ENCODE measurements at places on chromosomes 3 and 15. TPM values are rescaled to one million over a fixed set of nuclear protein-coding genes. Genes with fewer than 3 reads are reported as not detected.

GRCh38 chr15:87631775-87632174 lies 624.8 kb downstream of the NTRK3 start:
- no peak for DNase-seq

DNA sequence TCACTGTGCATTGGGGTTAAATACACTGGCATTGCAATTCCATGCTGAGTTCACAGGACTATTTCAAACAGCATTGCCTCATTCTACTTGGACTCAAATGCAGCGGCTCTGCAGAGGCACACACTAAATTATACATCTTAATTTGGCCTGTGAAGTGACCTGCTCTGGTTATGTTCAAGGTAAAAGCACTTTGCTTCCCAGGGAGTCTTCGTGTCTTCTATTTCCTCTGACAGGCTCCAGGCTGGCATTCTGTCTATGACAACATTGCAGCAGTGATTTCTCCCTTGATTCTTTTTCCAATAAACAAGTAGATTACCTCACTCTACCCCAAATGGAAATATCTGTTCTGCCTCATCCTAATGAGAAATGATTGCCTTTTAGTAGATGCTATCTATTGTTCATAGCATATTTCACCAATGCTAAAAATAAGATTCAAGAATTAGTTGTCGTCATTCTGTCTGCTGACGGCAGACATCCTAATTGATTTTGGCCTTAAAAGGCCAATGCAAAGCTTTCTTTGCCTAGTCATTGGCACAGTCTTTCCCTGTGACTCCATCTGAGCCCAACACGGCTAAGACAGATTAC lies 33.8 kb downstream of the FMN1 start:
- no peak for DNase-seq

- DNase-seq = no peak
Observed at GRCh38 chr15:92413510-92413909, 19.8 kb downstream of the ST8SIA2 start.

DNA sequence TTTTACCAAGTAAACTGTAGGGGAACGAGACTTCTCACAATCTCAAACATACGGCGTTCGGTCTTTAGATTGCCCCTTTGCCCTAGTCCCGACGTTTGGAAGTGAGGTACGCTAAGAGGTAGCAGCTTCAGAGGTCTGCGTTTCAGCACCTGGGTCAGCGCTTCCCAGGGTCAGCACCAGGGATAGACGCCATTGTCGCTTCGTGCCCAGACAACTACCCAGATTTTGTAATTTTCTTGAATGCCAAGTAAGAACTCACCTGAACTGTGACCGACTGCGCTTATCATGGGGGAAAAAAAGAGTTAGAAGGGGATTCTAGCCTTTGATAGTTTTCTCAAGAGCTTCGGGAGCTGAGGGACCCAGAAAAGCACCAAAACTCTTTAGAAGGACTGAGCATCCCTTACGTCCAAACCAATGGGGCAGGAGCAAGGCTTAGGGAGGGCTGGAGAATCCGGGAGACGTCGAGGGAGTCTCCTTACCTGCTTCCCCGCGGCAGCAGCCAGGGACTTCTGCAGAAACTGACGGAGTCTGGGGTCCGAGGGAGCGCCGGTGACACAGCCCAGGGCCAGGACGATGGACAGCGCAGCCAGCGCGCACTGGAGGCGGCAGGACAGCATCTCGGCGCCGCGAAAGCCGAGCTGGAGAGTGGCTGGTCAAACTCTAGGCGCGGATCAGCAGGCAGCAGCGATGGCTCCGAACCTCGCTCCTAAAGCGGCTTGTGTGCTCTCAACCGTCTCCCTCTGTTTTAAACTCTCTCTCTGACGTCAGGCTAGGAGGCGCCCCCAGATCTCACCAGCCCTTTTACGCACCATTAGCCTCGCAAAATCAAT lies at the start of gene SST:
TSS of gene SST (minus strand) at position 720 of the 830 bp plus-strand sequence. CDS start at position 617, 103 bp downstream.
- no peak for DNase-seq

DNA sequence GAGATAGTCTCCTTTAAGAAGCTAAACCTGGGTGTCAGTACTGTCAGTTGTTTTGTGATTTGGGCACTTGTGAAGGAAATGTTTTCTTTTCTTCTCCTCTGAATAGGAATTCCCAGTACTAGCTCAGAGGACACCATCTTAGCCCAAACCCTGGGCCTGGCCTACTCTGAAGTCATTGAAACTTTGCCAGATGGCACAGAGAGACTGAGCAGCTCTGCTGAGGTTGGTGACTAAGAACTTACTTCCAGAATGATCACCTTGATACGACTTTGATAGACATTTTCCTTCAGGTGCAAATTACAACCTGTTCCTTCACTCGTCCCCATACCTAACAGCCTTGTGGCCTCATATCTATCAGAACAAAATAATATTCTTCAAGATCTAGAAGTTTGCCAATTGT lies 100.2 kb downstream of the LARS2 start:
- DNase-seq = no peak

GRCh38 chr3:159924411-159924810 lies 64.2 kb upstream of the IL12A start:
- DNase-seq = no peak

- no peak for DNase-seq
Observed at GRCh38 chr3:65884071-65884470, 154.6 kb downstream of the MAGI1 start.

DNA sequence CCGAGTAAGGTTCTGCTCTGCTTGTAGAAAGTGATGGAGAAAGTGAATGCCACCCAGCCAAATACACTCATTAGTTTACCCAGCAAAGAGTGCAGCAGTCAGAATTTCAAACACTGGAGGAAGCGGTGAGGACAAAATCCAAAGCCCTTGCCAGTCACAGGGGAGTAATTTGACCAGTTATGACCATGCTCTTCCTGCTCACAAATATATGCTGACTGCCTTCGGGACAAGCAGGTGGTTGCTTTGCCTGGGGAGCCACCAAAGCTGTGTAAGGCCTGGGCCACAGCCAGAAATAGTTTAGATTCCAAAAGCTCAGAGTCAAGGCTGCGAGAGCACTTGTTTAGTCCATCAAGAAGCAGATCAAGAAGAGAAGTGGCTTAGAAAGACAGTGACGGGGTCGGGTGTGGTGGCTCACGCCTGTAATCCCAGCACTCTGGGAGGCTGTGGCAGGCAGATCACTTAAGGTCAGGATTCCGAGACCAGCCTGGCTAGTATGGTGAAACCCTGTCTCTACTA lies 51.0 kb upstream of the ATP13A3 start:
- DNase-seq = peak; percentile 43

DNA sequence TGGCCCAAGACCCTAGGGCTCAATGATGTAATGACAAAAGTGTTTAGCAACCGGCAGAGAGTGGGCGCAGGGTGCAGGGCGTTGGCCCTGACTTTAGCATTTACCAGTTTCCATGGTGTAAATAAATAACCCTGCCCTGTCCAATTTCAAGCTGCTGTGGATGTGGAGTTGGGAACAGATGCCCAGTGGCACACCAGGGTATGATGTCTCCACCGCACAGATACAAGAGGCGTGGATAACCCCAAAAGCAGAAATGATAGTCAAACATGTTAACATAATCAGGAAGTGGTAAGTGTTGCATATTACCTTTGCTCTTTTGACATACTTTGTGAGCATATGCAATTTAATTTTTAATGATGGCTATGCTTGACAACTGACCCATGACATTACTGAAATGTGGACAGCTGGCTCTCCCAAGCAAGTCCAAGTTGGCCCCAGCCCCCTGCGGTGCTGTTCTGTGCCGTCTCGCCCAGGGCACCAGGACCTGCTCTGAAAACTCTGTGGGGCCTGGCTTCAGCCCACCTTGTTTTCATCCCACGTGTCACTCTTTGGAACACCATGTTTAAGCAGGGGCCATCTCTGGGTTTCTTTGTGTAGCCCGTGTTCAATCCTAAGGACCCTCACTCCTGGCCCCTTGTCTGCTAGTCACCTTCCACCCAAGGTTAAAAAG lies 10.8 kb upstream of the ANPEP start:
- DNase-seq = no peak

DNA sequence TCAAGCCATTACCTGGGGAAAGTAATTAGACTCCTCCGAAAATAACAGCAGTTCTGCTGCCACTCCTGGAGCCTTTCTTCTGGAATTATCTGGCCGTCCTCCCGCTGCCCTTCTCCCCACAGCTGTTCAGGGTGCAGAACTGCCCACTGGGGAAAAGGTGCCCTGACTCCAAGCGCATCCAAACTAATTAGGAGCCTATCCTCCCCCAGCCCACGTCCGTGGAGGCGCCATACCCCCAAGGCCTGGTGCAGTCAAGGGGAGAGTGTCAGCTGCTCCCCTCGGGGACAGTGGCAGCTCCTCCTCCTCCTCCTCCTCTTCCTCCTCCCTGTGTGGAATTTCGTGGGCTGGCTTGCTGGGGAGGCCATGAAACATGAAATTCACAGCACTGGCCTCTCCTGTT lies 177.2 kb downstream of the XXYLT1 start:
- DNase-seq = peak; percentile 18

- no peak for DNase-seq
Observed at GRCh38 chr15:51184627-51185026, 89.9 kb upstream of the TNFAIP8L3 start.

The CHST13 gene
- total RNA-seq = 0.27 TPM

The ANKUB1 gene
- total RNA-seq = not detected

The PTH1R gene
- 0.87 TPM for total RNA-seq

The TNFSF10 gene
- total RNA-seq = 220 TPM

The GOLGA8J gene
- total RNA-seq = not detected

The FGF12 gene
- total RNA-seq = 3.3 TPM

The SERPINI2 gene
- not detected for total RNA-seq

The ZNF620 gene
- 7.0 TPM for total RNA-seq

The TGFBR2 gene
- total RNA-seq = 134 TPM

The ARPIN gene
- 45.8 TPM for total RNA-seq

All from mucosa of descending colon (tissue), 3 donors.